ENCODE measurements at places on chromosomes 3 and 15.

GRCh38 chr3:123883701-123884202, 380 bp downstream of the MYLK start:
- DNase-seq: no peak

DNA sequence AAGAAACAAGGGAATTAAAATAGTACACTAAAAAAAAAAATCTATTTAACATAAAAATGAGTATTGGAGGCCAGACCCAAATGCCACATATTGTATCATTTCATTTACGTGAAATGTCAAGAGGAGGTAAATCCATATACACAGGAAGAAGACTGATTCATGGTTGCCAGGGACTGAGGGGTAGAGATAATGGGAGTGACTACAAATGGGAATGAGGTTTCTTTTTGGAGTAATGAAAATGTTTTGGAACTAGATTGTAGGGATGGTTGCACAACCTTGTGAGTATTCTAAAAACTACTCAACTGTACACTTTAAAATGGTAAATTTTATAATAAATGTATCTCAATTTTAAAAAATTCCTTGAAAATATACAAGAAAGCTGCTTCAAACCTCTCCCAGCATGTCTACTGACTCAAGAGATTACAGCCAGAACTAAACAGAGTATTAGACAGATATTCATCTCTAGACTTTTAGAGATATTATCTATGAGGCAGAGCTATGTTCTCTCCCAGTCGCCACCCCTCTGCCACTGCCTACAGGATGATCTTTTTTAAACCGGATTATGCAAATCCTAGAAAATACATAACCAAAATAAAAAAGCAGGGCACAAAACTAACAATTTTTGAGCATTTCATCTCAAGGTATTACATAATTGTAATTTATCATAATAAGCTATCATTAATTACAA, 6.2 kb downstream of the HLTF start:
- no peak for DNase-seq

DNA sequence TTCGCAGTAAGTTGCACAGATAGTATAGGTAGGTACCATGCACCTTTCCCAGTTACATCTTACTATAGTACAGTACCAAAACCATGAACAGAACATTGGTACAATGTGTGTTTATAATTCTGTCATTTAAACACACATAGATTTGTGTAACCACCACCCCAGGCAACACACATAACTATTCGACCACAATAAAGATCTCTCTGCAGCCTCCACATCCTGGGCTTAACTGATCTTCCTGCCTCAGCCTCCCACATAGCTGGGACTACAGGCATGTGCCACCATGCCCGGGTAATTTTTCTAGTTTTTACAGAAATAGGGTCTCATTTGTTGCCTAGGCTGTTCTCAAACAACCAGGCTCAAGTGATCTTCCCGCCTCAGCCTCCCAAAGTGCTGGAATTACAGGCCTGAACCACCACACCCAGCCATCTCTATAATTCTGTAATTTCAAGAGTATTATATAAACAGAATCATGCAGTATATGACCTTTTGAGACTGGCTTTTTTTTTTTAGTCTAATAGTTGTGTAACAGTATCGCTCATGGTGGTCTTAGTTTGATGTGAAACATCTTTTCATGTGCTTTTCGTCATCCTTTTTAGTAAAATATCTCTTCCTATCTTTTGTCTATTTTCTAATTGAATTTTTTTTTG, 13.3 kb upstream of the TMF1 start:
- DNase-seq: no peak

- no peak for DNase-seq
These were observed 115.8 kb downstream of the GABRG3 start for GRCh38 chr15:27086805-27087204.

GRCh38 chr15:73951601-73952000, 25.3 kb downstream of the LOXL1 start:
- DNase-seq: no peak

DNA sequence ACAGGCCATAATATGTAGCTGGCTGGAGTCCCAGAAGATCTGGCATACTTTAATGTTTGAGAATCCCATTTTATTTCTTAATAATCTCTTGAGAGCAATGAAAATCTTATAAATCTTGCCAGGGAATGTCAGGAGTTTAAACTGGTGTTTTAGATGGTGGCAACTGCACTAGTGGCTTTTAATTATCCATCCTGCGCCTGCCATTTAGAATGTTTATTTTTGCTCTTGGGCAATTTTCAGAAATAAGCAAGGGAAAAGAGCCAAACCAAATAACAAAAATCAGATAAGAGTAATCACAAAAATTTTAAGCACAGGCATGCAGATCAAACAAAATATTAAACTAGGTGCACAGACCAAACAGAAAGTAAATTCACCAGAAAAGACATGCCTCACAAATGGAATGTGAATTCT, 41.9 kb upstream of the UBP1 start:
- no peak for DNase-seq

DNA sequence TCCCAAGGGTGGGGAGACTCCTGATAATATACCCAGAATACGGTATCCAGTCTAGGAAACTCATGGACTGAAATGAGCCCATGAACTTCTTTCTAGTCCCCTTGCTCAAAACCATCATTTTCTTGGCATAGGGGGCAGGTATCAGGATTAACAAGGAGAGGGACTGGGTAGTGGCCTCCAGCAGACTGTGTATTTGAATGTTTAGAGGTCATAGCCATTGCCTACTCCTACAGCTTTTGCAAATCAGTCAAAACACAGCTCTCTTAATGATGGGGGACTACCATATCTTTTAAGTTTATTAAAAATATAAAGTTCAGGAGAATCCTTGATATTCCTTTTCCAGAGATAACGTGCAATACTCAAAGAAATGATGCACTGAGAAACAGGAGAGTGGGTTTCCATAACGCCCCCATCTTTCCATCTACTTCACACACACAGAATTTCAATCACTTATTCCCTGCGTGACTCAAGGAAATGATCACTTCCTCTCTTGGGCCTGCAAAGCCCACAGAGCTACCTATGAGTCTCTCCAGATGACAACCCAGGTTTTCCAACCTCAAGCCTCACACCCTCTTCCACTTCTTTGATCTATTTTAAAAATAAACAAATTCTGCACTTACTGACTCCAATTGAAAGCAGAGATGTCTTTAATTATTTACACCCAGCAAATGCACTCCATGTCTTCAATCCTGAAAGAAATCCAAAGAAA, 584.0 kb upstream of the LMCD1 start:
- DNase-seq: no peak

GRCh38 chr15:101156509-101157159, 95.2 kb downstream of the CHSY1 start:
- DNase-seq: no peak

- no peak for DNase-seq
These were observed 1.3 kb downstream of the DENND6A start for GRCh38 chr3:57691411-57692132.

DNA sequence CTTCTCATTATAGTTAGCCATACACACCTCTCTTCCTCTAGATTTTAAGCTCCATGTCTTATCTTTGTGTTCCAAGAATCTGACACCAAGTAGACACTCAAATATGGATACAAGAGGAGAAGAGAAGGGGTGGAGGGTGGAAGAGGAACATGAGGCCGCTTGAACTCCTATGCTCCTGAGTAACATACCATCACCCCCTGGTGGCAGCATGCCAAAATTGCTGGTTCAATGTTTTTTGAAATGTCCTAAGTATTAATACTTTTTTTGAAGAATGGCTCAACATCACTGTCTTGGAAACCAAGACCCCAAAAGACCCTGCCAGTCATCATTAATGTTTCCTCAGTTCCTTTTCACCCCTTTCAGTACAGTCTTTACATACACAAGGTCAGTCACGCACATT, 71.8 kb upstream of the HACD2 start:
- no peak for DNase-seq

DNA sequence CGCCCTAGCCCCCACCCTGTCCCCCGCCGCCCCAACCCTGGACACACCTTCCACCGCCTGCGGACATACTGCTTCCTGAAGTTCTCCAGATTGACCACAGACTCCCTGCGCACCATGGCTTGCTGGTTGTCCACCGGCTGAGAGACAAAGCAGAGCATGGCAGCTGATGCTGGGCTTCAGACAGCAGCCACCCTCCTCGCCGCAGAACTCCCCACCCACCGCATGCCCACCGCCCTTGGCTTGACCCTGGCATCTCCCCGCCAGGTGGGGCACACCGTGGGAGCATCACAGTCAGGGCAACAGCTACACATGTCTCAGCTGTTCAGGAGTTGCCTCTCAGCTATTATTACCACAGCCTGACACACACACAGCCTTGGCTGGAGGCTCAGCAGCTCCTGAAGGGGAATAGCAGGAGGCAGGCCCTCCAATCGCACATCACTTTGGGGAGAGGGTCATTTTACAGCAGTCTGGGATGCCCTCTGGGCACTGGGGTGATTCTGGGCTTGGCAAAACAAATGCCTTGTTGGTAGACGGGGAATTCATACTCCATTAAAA, 78.4 kb upstream of the HERC1 start:
- DNase-seq: no peak

- DNase-seq: no peak
These were observed 228.7 kb downstream of the MBNL1 start for GRCh38 chr3:152497457-152497856.

DNA sequence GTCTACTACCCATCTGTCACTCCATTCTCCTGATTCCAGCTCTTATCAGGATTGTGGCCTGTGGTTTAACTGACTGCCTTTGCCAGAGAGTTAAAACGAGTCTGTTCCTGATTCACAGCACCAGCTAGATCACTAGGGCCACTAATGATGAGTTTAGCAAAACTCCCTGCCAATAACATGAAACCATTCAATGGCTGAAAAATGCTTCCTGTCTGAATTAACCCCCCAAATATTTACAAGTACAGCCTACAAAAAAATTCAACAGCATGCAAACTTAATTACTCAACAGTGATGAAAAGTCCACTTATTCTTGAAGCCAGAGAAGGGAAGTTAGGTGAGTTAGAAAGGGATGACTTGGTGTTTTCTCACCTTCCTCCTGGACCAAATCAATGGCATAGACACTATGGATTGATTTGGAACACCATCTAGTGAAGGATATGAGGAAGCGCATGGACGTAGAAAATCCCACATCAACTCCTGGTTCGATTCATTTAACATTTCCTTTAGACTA, 141.4 kb downstream of the TGFBR2 start:
- peak; percentile 18 for DNase-seq

- no peak for DNase-seq
These were observed 47.1 kb downstream of the POC1A start for GRCh38 chr3:52106951-52107611.

DNA sequence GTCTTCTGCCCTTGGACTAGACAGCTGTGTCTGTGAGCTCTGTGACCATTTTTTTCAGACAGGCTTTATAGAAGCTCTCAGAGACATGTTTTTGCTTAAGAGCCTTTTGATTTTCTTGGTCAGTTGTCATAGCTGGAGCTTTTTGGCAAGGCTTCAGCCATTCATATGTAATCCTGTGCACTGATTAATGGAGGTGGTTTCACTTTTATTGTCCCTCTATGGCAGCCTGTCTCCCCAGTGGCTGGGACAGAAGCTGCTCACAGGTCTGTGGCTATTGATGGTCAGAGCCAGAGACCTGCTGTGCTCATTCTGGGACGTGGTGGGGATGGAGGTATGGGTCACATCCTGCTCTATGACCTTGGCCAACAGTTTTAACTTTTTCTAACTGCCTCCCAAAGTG, 226.6 kb upstream of the LRRFIP2 start:
- DNase-seq: no peak

DNA sequence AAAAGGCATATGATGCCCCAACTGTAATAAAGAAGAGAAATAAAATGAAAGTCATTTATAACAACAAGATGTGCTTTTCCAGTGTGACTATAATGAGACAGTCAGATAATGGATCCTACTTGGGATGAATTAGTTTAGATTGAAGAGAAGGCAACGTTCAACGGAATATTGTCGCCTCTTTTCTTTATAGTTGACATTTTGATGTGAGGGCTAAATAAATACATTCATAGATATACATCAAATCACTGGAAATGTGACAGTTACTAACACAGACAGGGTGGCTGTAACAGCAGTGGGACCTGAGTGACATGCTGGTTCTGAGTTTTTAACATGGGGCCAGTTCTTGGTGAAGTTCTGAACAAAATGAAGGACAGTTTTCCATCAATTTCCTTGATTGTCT, 61.1 kb upstream of the ATP2B2 start:
- DNase-seq: no peak

- no peak for DNase-seq
These were observed 76.0 kb upstream of the TRIM42 start for GRCh38 chr3:140601881-140602280.

GRCh38 chr3:159620873-159621272, 367.8 kb upstream of the IL12A start:
- no peak for DNase-seq

DNA sequence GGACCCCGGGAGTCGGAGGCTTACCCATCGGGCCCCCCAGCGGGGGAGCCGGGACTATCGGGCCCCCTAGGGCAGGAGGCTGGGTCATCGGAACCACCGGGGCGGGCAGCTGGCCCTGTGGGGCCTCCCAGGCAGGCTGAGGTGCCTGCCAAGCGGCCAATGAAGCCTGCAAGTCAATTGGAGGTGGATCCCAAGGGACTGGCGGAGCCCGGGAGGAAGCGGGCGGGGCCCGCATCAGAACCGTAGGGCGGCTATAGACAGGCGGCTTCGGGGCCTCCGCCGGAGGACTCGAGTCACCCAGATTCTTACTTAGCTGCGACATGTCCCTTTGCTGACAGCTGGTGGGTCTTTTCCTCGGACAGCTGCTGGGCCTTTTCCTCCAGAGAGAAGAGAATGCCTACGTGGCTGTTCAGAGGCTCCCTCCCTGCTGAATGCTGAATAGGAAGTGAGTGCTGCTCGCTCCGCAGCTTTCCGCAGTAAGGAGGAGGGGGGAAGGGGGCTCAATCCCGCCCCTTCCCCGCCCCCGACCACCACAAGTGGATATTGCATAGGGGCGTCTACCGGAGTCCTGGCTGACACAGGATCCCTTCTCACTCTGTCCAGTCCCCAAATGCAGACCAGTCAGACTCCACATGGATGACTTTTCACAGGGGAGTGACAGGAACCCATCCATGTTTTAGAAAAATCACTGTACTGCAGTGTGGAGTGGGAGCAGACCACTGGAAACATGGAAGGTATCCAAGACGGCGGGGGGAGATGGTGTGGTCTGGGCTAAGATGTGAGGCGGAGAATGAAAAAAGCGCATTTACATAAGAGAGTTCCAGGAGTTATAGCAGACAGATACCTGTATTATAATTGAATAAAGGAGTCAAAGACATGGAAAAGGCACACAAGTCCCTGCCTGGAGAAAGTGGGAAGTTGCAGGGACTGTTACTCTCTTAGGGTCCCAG, at the start of gene MAGEL2:
MAGEL2 (minus strand) TSS at position 447 of the 950 bp plus-strand sequence; CDS start at position 322, 125 bp downstream.
- DNase-seq: no peak
